ENCODE measurements at places on chromosomes 1 and 21.

DNA sequence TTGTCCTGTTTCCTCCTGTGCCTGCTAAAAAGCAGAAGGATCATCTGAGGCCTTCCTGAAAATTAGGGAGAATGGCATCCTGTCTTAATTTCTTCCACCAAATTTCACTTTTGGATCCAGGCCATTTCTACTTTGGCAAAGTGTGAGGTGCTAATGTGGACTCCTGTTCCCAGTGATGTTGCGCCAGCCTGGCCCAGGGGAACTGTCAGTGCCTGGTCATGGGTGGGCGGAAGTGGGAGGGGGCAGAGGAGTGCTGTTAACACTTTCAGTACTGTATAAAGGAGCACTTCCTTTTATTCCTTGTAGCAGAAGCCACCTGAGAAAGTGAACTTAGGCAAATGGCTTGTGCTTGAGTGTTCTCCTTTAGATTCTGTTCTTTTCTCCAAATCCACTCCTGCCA lies 19.9 kb downstream of the ELAPOR1 start:
- no peak for DNase-seq

- DNase-seq, result no peak
Measured at GRCh38 chr1:25694167-25695007, 77.8 kb downstream of the MAN1C1 start.

- DNase-seq, result no peak
Measured at GRCh38 chr1:40926441-40926840, 53.1 kb upstream of the CTPS1 start.

- DNase-seq, result no peak
Measured at GRCh38 chr1:191695865-191696264, 462.4 kb upstream of the RGS18 start.

DNA sequence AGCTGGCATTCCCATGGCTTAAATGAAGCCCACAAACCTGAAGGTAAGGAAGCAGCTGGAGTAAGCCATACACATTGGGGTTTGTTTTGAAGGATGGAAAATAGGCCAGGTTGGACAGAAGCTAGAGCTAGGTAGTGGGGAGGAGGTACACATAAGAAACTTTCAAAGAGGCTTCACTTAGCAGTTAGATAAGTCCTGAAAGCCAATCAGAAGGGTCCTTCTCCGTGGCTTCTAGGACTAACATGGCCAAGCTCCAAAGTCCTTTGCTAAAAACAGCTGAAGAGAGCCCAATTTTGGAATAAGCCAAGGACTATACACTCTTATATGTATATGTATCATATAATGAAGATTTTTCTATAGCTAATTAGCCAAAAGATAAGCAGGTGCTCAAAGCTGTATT lies 1.8 kb downstream of the EYA3 start:
- DNase-seq, result no peak

Data from stimulated activated naive CD8-positive, alpha-beta T cell treated with anti-CD3 and anti-CD28 coated beads, Interleukin-15, amount 100 ng/mL, for 72 hours (primary cell).